ENCODE measurements at places on chromosomes 7 and 10. TPM values are rescaled to one million over a fixed set of nuclear protein-coding genes. Genes with fewer than 3 reads are reported as not detected.

DNA sequence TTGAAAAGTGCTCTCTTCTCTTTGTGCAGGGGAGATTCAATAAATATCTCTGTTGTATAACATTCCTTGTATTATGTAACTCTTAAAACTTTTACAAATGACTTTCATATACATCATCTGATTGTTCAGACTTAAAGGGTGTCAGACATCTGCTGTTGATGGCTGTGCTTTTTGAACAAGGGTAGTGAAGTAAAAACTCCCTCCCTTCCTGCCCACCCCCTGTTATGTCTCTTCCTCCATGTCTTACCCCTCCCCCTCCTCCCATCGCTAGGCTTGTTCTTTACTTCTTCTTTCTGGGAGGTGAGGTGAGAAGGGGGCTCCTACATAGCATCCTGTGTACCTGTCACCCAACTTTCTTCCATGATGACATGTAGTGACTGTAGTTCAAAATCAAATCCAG lies 23.4 kb upstream of the ABCB4 start:
- DNase-seq = no peak

GRCh38 chr7:29177963-29178600 lies 16.5 kb upstream of the CHN2 start:
- DNase-seq = no peak

DNA sequence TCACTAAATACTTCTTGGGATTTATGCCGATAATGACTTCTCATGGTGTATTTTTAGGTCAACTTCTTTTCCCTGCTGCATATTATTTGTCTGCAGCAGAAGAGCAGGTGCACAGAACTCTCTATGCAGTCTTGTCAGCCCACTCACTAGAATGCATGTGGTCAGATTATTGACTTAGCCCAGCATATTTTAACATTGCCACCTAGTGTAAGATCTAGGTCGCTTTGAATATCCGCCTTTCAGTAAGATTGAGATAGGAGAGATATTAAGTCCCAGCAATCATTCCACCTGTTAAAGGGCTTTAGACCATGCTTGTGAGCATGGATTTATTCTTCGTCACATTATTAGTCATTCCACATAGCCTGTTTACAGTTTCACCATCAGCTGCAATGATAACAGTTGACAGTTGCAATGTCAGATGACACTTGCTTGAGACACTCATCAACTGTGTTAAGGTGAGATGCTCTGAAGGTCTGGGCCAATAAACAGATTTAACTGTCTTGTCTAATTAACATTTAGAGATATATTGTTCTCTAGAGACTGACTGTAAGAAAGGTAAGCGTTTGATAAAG lies 491.7 kb downstream of the ARL4A start:
- DNase-seq = no peak

GRCh38 chr10:57395923-57396322 lies 871.8 kb downstream of the IPMK start:
- DNase-seq = no peak

GRCh38 chr10:22340329-22341189 lies 4.7 kb upstream of the SPAG6 start:
- DNase-seq = peak; percentile 78

GRCh38 chr7:4211261-4211660 lies 470.8 kb upstream of the FOXK1 start:
- no peak for DNase-seq

DNA sequence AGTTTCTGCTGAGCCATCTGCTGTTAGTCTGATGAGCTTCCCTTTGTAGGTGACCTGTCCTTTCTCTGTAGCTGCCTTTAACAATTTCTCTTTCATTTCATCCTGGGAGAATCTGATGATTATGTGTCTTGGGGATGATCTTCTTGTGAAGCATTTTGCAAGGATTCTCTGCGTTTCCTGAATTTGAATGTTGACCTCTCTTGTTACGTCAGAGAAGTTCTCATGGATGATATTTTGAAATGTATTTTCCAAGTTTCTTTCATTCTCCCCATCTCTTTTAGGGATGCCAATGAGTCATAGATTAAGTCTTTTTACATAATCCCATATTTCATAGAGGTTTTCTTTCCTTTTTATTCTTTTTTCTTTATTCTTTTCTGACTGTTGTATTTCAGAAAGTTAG lies 184.2 kb upstream of the BET1 start:
- no peak for DNase-seq

DNA sequence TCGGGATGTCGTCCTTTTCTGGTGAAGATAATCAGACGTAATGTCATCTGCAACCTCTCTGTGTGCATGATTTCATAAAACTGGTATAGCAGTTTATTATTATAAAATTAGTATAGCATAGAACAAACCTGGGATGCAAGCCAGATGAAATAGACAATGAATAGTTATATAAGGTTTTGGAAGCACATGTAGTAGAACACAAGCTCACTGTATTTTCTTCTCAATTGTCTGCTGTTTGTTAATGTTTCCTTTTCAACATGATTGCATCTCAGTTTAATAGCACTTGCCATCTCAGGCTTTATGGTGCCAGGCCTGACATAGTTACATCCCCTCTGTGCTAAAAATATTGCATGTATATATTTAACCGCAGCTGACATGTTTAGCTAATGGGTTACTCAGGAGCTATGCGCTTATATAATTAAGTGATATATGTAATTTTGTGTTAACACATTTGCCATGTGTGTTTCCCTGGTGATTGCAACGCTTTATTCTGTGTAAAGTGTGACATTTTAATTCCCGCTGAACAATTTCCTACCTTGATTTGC lies 132.7 kb downstream of the ARID5B start:
- no peak for DNase-seq

- no peak for DNase-seq
Observed at GRCh38 chr7:122123746-122124145, 20.3 kb downstream of the AASS start.

GRCh38 chr10:84269773-84270172 lies 24.9 kb downstream of the RGR start:
- DNase-seq = no peak

GRCh38 chr10:99548041-99548530 lies 15.3 kb downstream of the NKX2-3 start:
- DNase-seq = no peak

PIP gene
- 4.9 TPM for total RNA-seq

DENND11 gene
- total RNA-seq = 14.3 TPM

OPN1SW gene
- total RNA-seq = not detected

ANXA8L1 gene
- not detected for total RNA-seq
